Activated naive CD4-positive, alpha-beta T cell treated with Interleukin-2 at 50 U/mL for 16 hours (primary cell): ENCODE measurements at places on chromosomes 2 and 18.

DNA sequence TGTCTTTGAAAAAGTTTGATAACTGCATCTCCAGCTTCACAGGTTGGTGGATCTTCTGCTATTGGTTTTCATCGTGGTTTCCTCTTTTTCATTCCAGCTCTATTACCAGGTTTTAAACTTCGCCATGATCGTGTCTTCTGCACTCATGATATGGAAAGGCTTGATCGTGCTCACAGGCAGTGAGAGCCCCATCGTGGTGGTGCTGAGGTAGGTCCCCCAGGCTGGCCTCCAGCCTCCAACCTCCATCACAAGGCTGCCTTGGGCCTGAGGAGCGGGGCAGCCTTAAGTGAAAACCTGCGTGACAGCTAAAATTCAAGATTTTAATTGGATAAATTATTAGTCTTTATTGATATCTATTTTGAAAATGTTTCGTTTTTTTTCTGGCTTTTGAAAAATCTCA is 9.7 kb downstream of the SEC11C start:
- DNase-seq = no peak

- no peak for DNase-seq
Measured at GRCh38 chr2:119436993-119437772, 5.5 kb downstream of the TMEM37 start.

DNA sequence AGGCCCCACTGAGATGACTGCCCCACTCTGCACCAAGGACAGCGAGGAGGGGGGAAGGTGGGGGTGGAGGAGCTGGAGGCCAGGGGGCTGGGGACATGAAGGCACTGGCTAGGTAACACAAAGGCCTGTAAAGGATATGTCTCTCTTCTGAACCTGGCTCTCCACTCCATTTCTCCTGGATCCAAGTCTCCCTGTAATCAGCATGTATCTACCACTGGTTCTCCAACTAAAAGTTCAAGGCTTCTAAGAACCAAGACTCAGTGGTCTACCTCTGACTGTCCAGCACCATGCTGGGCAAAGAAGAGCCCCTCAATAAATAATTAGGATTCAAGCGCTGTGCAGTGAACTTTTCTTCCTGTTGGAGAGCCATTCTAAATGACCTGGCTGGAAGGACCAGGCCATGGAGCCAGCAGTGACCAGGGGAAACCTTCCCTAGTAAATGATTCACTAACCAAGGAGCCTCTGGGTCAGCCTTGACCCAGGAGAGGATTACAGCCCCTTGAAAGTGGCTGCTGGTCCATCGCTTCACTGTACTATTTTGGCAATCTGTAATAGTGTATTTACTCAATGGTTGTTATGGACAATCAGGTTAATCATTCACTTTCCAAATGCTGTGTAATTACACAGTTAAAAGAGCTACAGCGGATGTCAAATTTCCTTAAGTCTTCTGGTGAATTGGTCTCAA is 73.2 kb downstream of the BCL11A start:
- DNase-seq = no peak

- no peak for DNase-seq
Measured at GRCh38 chr2:97716695-97717612, 3.6 kb downstream of the ZAP70 start.

- no peak for DNase-seq
Measured at GRCh38 chr2:207227062-207227748, 61.5 kb upstream of the KLF7 start.

- no peak for DNase-seq
Measured at GRCh38 chr18:4352746-4353551, 102.2 kb downstream of the DLGAP1 start.

DNA sequence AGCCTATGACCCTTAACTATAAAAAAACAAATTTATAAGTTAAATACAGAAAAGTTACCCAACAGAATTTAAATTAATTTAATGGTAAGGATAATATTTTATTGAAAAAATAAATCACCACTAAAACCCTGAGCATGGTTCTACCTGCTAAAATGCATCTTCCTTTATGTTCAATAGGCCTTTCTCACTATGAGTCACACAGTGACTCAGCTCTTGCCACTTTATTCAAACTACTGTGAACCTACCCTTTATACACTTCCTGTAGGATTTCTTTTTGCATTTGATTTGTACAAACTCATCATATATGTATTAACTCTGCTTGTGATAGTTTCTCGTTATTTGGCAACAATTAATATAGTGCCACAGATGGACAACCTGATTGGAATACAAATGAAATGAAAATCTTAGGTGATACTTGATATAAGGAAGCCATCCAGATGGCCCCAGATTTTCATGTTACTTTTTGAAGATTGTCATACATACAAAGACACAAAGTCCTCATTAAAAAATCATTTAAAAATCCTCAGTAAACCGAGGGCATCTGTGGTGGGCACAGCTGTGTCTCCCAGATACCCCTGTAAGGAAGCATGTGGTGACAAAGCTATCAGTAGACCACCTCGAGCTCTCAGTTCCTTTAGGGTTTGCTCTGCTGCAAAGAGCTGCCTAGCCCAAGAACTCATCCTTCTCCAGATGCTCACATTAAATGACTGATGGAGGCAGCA is 55.2 kb upstream of the COBLL1 start:
- DNase-seq = no peak

- no peak for DNase-seq
Measured at GRCh38 chr2:41906338-41906725, 141.5 kb upstream of the PKDCC start.

- DNase-seq = no peak
Measured at GRCh38 chr2:149465873-149466272, 121.7 kb downstream of the MMADHC start.

DNA sequence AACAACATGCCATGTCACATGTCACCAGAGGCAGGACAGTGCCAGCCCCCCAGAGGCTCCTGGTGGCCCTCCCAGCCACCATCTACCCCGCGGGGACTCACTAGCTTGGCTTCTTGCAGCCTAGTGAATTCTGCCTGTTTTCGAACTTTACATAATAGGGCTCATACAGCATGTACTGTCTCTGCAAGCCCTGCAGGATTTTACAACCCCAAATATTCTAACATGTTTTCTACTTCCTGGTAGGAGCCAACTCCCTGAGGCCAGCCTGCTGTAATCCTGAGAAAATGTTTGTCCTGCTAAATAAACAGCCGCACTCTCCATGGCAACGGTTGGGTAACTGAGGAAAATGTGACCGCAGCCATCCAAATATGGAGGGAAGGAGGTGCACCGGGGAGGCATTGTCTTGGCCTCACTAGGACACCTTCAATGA is 2.7 kb downstream of the PER2 start:
- no peak for DNase-seq
